ENCODE measurements at places on chromosomes 16 and 17.

DNA sequence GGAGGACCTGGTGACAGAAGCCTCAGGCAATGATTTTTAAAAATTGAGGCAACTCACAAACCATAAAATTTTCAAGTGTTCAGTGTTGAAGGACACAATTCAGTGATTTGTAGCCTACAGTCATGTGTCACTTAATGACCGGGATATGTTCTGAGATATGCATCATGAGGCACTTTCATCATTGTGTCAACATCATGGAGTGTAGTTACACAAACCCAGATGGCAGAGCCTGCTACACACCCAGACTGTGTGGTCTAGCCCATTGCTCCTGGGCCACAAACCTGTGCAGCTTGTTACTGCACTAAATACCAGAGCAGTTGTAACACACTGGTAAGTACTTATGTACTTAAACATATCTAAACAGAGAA lies 1.6 kb downstream of the PRSS41 start:
- peak; percentile 10 for DNase-seq

GRCh38 chr17:74452033-74452840 lies 14.2 kb upstream of the CD300A start:
- no peak for DNase-seq

DNA sequence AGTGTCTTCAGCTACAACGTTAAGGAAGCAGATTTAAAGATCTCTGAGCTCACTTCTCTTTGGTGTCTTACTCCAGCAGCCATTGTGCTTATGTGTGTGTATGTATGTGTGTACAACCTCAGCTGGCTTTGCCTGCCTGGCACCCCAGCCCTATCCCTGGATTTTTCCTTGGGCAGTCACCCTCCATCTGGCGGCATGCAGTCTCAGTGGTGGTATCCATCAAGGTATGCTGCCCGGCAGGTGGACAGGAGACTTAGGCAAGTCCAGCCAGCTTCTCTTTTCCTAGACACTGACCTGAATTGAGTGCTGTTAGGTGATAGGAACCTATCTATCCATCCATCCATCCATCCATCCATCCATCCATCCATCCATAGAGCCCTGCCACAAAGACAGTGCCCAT lies 280.8 kb upstream of the CCL2 start:
- no peak for DNase-seq

- no peak for DNase-seq
Measured at GRCh38 chr17:58989629-58990028, 117.1 kb downstream of the TRIM37 start.

GRCh38 chr16:56519459-56520250 lies at the start of gene BBS2:
BBS2 (minus strand) TSS chr16:56520024; CDS start chr16:56519862, 162 bp downstream.
- peak; percentile 89 for DNase-seq
